ENCODE measurements at places on chromosomes 11 and 22.

GRCh38 chr11:33454264-33454663, 197.1 kb downstream of the HIPK3 start:
- peak; percentile 16 for DNase-seq

- DNase-seq = no peak
Observed at GRCh38 chr11:4589017-4589416, 4.8 kb upstream of the OR52I1 start.

DNA sequence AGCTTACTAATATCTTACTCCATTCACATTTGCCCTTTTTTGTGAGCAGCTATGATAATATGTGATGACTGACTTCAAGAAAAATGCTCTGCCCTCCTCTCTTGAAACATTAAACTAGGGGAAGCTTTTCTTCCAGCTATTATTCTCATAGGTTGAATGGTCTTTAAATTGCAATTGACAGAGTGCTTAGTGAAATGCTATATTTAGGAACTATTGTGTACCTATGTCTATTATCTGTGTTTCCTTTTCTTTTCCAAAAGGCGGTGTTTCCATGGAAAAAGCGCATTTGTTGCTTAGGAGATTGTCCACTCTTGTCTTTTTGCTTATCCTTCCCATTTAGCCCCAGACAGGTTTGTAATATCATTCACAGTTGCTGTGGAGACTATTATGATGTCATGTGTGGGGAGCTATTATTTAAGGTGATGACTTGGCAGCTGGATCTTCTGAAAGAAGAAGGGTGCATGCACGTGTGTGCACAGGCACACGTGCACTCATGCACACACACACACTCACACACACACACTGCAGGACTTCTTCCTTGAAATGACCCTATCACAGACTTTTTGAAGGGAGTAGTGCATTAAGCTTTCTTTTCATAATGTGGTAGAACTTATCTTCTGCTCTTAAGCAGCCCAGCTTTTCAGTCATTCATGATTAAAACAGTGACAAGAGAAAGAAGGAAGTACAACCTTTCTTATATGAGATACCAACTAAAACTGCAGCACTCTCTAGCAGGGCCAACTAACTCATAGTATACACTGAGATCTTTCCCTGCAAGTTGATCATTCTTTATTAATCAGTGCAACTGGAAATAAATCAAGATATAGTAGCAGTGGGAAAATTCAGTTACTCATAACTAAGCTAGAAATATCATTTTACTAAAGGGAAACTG, 340.8 kb upstream of the MTNR1B start:
- no peak for DNase-seq

GRCh38 chr22:23403720-23404688, 176.1 kb downstream of the IGLL1 start:
- DNase-seq = no peak

DNA sequence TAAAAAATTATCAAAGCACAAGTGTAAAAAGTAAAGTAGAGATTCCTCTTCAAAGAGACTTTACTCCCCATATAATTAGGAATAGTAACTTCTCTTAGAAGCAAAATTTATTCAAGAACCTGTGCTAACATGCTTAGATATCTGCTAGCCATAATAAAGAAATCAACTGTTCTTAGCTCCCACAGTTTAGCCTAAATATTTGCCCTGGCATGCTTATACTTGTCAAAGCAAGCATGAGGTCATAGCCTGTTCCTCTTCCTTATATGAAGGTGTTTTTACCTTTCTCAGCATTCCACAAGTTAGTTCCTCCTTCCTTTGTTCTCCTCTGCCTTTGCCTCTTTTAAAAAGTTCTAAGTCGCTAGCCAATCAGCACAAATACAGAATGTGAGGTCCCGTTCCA, 30.3 kb downstream of the RIC3 start:
- DNase-seq = no peak

DNA sequence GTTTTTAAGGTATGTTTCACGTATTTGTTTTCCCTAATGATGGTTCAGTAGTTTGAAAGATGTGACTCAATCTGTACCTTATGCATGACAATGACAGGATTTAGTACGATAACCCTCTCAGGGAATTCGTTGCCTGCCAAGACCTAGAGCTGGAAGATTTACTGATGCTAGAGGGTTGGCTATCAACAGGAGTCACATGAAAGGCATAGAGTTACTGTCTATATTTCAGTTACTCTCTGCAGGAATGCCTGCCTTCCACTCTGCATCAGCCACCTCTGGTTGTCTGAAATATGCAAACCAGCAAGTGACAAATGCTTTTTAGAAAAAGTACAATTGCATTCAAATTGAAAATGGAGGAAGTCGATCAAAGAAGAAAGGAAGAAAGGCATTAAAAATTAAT, 276.3 kb upstream of the RAG2 start:
- no peak for DNase-seq

DNA sequence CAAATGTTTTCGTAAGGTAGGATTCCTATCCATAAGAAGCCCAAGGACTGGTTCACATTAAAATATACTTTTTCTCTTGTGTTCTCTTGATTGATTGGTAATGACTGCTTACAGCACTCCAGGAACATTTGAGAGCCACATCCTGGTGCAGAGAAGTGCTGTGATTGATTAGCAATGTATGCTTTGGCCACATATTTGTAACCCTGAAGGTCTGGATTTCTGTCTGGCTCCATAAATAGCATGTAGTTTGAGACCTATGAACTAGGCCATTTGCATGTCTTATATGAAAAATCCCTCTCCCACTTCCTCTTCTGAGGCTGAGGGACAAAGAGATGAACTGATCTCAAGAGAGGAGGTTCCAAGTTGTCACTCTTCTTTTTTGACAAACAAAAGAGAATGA, 49.3 kb upstream of the CD44 start:
- DNase-seq = no peak

DNA sequence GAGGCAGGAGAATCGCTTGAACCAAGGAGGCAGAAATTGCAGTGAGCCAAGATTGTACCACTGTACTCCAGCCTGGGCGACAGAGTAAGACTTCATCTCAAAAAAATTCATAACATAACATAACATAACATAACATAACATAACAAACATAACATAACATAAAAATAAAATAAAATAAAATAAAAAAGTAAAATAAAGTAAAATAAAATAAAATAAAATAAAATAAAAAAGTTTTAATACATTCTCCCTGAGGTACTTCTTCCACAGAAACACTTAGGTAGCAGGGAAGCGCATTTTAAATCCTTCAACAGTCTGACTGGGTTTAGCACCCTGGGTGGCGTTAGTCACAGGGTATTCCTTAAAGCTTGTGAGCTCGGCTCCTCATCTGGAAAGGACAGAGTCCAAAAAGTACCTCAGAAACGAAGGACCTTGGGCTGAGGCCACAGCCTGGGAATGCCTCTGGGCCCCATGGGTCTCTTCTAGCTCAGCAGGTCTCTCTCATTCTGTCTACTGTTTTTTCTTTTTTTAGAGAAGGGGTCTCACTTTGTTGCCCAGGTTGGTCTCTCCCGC, 41.7 kb downstream of the MICAL3 start:
- DNase-seq = no peak

DNA sequence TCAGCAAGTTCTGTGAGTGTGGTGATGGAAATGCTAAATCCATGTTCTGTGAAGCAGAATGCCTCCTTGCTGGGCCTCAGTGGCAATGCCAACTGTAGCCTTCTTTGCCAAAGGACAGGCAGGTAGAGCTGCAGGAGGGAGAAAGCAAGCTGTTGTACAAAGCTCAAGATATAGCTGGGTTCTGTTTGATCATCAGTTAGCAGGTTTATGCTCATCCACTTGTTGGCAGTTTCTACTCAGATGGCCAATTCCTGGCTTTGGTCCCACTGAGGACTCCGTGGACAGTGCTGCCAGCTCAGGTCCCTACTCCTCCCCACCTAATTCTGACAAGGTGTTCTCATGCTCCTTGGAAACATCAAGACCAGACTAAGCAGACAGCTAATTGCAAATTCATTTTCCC, 65.1 kb downstream of the PRSS23 start:
- DNase-seq = no peak

DNA sequence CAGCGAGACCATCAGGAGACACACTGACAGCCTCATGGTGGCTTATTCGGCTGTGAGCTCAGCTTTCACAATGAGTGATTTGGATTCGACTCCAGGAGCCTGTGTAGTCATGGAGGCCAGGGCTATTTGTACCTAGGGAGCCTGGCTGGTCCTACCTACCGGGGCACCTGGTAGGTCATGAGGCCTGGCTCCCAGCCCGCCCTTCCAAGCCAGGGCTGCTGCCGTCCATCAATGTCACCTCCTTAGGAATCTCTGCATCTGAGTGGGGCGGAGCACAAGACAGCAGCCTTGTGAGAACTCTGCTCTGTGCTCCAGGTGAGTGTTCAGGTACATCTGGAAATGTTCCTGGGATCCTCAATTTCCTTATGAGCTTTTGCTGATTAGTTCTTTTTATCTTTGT, at the start of gene SCGB1D4:
Gene SCGB1D4 (minus strand): TSS at position 101 of the 400 bp plus-strand sequence. CDS start 65 bp downstream, at position 36.
- DNase-seq = no peak

DNA sequence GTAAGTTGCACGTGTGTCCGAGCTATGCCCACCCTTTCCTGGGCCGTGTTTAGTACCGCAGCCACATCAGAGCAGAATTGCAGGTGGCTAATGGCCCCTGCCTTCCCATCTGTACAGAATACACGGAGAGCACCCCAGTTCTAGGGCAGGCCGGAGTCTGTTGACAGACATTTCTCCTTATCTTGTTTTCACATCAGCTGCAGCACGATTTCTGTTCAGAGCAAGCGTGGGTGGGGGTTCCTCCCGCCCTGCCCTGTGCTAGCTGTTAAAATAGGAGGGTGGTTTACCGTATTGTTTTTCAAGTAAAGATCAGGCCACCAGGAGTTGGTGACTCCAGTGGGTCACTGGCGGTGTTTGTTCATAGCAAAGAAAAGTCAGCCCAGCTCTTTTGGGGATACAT, 41.1 kb downstream of the UBASH3B start:
- no peak for DNase-seq

GRCh38 chr11:92249156-92249753, 24.6 kb downstream of the FAT3 start:
- no peak for DNase-seq

GRCh38 chr22:48719978-48720661, 1107.6 kb downstream of the BRD1 start:
- no peak for DNase-seq

GRCh38 chr11:64118876-64119665, 46.8 kb downstream of the MACROD1 start:
- DNase-seq = peak; percentile 65

DNA sequence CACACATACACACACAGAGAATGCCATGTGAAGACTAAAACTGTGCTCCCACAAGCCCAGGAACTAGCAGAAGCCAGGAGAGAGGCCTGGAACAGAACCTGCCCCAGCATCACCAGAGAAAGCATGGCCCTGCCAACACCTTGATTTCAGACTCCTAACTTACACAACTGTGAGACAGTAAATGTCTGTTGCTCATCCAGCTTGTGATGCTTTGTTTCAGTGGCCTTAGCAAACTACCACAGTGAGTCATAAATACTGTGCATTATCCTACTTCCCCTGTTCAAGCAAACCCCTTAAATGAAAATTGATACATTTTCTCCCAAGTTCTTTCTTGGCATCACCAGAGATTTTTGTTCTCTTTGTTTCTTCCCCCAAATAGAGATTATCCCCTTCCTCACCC, 1539.4 kb upstream of the TENM4 start:
- DNase-seq = no peak

GRCh38 chr11:75326439-75326810, 25.0 kb downstream of the ARRB1 start:
- DNase-seq = no peak

DNA sequence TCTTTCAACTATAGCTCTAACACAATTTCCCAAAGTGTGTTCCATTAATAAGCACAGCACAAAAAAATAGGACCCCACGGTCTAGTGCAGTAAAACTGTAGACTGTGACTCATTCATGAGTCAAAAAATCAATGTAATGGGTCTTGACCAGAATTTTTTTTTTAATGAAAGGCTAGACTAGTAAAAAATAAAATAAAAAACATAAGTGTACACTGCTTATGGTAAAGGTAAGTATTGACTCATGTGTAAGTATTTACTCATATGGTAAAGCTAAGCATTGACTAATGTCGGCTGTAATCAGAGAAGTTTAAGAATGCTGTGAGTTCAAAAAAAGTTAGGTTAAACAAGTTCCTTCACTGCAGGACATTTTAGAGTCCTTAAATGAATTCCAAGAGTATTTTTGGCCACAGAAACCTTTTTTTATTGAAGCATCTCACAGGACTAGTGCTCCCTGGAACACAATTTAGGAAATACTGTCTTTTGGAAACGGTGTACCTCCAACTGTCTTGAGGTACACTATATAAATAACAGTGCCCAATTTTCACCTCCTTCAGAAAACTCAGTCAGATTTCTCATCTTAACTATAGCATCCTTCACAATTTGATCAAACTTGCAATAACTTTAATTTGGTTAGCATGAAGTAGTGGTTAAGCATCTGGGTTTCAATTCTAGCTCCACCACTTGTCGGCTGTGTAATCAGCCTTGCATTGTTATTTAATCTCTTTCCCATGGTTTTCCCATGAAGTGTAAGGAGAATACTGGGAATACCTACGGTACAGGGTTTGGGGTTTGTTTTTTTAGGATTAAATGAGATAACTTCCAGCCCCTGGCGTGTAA, 2.1 kb downstream of the CCDC73 start:
- no peak for DNase-seq

GRCh38 chr11:10272132-10272531, 21.9 kb downstream of the SBF2 start:
- DNase-seq = no peak

GRCh38 chr11:34451053-34451452, 12.3 kb downstream of the CAT start:
- no peak for DNase-seq

DNA sequence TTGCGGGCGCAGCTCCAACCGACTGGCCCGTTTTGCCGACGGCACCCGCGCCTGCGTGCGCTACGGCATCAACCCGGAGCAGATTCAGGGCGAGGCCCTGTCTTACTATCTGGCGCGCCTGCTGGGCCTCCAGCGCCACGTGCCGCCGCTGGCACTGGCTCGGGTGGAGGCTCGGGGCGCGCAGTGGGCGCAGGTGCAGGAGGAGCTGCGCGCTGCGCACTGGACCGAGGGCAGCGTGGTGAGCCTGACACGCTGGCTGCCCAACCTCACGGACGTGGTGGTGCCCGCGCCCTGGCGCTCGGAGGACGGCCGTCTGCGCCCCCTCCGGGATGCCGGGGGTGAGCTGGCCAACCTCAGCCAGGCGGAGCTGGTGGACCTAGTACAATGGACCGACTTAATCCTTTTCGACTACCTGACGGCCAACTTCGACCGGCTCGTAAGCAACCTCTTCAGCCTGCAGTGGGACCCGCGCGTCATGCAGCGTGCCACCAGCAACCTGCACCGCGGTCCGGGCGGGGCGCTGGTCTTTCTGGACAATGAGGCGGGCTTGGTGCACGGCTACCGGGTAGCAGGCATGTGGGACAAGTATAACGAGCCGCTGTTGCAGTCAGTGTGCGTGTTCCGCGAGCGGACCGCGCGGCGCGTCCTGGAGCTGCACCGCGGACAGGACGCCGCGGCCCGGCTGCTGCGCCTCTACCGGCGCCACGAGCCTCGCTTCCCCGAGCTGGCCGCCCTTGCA, 1.0 kb downstream of the FJX1 start:
- no peak for DNase-seq

GRCh38 chr11:114044042-114044871, 15.3 kb upstream of the ZBTB16 start:
- DNase-seq = no peak
